ENCODE measurements at places on chromosomes 7 and 10.

GRCh38 chr7:123867225-123867624 lies 22.3 kb downstream of the HYAL4 start:
- no peak for DNase-seq

DNA sequence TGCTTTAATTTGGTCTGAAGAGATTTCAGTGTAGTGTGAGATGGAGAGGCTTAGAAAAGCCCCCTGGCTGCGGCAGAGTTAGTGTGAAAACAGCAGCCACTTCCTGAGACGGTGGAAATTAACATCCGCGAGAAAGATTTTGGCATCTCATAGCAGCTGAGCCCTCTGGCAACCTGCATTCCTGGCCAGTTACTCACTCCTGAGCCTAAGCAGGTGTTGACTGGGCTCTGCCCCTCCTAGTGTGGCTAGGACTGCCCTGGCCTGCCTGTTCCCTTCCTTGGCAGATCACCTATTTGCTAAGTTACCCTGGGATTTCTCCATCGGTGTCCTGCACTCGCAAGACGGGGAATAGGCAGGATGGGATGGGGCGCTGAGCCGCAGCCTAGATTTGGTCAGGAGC lies 57.6 kb upstream of the LMTK2 start:
- no peak for DNase-seq

DNA sequence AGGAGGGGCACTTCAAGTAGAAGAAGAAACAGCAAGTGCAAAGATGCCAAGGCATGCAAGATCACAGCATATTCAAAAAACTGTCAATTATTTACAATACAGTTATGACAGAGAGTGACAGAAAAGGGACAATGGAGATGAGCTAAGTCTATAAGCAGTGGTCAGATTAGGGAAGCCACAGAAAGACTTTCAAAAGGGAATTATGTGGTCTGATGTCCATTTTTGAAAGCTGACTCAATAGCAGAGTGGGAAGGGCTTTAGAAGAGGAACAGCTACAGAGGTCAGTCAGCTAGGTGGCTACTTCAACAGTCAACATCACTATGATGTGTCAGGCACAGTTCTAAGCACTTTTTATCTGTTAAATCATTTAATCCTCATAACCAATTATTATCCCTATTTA lies 45.2 kb upstream of the SPOCK2 start:
- no peak for DNase-seq

DNA sequence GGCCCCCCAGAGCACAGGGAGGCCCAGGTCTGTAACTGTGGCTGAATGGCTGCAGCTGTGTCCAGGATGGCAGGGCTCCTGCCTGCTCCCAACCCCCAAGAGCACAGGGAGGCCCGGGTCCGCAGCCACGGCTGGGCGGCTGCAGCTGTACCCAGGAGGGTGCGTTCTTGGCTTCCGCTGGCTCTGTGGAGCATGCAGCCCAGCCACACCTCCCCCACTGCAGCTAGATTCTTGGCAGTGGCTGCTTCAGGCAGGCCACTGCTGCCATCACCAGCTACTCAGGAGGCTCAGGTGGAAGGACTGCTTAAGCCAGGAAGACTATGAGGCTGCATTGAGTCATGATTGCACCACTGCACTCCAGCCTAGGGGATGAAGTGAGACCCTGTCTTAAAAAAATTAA lies 27.9 kb downstream of the C7orf25 start:
- DNase-seq: no peak

DNA sequence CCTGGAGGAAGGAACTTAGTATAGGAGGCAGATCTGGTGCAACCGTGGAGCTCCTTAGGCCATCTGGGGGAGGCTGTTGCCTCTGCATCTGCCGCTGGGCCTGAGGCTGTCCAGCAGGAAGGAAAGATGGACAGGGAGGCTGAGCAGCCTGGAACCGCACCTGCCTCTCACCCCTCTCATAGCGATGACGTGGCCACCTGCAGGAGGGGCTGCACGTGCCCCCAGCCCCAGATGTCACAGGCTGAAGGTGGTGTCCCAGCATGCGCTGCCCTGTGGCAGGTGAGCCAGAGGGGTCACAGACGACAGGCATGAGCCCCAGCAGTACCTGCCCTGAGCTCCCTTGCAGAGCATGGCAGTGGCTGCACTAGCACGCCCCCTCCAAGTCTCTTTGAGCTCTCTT lies 283.9 kb downstream of the ACTR3B start:
- no peak for DNase-seq

- no peak for DNase-seq
Observed at GRCh38 chr10:15857107-15857575, 3.2 kb downstream of the MINDY3 start.

GRCh38 chr10:24981161-24981710 lies 28.8 kb upstream of the PRTFDC1 start:
- DNase-seq: no peak

GRCh38 chr7:121755818-121756552 lies 117.0 kb upstream of the PTPRZ1 start:
- DNase-seq: no peak

GRCh38 chr7:130943336-130943901 lies 209.4 kb upstream of the KLF14 start:
- DNase-seq: peak; percentile 62

- no peak for DNase-seq
Observed at GRCh38 chr7:80841423-80841955, 77.4 kb downstream of the SEMA3C start.

- DNase-seq: no peak
Observed at GRCh38 chr10:101429423-101429822, 75.5 kb downstream of the BTRC start.

GRCh38 chr10:32207544-32207943 lies 139.4 kb downstream of the EPC1 start:
- peak; percentile 43 for DNase-seq

DNA sequence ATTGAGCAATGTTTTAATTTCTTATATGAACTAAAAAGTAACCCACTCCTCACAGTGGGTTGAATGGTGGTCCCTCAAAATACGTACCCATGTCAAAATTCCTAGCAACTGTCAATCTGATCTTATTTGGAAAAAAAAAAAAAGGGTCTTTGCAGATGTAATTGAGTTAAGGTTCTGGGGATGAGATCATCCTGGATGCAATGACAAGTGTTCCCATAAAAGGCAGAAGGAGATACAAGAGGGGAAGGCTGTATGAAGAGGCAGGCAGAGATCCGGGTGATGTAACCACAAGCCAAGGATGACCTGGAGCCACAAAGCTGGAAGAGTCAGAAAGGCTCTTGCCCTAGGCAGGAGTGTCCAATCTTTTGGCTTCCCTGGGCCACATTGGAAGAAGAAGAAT lies 516.3 kb upstream of the MKI67 start:
- DNase-seq: no peak

DNA sequence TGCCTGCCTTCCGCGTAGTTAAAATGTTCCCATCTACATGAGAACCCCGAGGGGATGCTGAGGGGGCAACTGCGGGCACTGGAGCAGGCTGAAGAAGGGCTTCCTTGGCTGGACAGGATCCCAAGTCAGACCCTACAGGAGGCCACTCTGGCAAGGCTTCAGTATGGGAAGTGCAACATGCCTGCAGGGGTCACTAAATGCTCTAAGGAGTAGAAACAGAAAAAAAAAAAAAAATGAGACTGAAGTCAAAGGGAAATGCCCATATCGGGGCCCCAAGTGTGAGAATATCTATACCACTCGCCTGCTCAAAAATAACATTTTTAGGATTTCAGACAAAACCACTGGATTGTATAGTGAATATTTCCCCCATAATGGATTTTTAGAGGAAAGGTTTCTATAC lies 33.5 kb downstream of the FAM204A start:
- DNase-seq: no peak

DNA sequence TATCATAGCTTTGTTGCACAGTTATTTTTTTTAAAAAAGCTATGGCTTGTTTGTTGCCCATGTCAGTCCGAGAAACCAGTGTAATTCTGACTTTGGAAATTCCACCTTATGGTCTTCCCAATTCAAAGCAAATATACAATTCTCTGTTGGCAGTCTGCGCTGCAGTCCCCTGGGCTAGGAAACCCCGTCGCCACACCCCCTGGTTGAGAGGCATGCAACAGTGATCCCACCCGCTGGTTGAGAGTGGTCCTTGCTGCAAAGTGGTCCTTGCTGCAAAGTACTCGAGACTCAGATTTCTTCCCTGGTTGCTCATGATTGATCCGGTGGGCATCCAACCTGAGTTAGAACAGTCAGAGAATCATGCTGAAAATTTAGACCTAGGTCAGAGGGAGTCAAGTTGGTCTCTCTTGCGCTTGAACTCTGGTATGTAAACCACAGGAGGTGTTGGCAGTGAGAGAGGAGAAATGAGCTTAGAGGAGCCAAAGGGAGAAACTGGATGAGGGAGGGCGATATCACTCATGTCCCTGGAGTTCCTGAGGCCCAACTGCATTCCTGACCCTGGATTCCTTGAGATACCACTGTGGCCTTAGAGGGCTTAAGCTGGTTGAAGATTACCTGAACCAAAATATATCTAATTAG lies 45.0 kb upstream of the STK17A start:
- no peak for DNase-seq

All from CD4-positive, CD25-positive, alpha-beta regulatory T cell (primary cell).